ENCODE measurements at places on chromosomes 12 and 14.

DNA sequence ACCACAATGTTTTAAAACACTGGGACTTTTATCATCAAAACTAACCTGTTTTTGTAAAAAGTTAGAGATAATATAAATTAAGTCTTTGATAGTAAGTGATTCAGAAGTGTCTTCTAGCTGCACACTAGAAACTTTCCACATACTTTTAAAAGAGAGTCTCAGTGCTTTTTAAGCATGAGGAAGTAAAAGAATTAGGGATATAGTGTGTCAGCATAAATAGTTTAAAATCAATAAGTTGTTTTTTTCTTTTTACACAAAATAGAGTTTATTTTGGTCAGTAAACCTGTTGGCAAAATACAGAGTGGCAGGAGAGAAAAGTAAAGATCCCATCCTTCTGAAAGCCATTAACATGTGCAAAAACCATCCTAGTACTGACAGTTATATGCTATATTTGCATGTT lies 1.7 kb downstream of the DNM1L start:
- DNase-seq, result no peak

DNA sequence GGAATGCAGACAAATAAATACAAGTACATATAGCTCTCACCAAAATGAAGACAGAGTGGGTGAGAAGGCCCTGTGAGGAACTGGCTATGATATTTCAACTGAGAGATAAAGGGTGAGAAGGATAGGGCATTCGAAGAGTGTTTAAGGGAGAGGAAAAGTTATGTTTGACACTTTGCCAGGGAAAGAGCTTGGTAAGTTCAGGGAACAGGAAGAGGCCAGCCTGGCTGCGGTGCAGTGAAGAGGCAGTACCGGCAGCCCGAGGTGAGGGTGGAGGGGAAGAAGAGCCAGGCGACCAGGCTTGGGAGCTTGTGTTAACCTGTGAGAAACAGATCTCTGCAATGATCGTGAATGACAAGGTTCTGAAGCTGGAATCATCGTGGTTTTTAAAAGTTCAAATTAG lies 84.7 kb upstream of the RFX4 start:
- no peak for DNase-seq

DNA sequence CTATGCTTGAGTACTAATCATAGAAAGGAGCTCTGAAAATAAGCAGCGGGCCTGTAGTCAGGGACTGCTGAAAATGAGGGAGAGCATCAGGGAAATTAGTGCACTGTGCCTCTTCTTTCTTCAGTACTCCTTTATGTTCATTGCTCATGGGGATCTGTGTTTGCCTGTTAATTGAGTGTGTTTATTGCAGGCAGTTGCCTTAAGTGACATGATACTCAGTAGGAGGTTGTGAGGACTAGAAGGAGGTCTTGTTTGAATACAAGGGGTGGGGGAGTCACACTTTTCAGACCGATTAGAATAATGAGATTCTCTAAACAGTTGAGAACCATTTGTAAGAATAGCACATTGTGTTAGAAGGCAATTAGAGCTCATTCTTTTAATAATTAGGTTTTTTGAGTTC lies 102.6 kb upstream of the SLCO1C1 start:
- DNase-seq, result no peak

DNA sequence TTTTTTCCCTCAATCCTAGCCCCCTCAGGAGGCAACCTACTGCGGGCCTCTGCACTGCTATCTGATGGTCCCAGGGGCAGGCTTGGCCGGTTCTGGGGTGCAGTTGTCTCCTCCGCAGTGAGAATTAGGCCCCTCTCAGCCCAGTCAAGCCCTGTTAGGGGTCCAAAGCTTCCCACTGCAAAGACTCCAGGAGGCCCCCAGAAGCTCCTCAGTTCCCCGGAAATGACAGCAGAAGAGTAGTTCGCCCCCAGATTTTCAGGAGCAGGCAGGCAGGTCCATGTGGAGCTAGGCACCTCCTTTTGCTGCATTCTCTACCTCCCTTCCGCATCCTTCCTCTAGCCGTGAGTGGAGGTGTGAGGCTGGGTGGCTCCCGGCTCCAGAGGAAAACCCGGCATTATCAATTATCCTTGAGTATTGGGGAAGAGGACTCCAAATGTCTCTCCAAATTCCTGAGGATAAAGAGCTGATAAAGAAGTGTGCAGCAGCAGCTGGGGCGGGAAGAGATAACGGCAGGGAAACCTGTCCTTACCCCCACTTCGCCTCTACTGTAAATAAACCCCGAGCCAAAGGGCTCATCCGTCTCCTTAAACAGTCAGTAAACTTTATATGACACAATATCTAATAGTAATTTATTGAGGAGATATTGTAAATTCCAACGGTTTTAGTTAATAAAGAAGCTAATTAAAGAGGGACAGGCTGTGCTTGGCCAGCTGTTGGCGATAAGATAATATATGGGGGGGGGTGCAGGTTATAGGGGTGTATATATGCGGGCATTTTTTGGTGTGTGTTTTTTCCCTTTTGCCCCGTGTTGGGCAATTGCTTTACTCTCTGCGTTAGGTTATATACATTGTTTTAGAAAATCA lies 641 bp upstream of the HOXC12 start:
- no peak for DNase-seq

- no peak for DNase-seq
These were observed 421 bp upstream of the ACADS start for GRCh38 chr12:120725151-120725658.

DNA sequence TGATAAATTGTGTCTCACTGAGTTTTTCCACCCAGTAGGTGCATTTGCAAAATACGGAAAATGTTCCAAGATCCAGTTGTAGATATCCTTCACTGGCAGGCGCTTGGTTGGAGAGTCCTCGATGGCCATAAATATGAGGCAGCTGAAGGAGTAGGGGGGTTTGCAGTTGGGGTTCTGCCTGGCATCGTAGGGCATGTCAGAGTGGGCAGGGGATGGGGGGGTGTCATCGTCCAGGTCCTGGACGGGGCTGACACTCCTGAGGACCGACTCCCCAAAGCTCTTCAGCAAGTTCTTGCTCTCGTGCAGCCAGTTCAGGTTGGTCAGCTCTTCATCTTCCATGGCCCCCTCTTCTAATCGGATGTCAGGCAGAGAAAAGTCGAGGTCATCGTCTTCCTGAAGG lies 5.1 kb downstream of the FOXN3 start:
- DNase-seq, result no peak

GRCh38 chr14:79248771-79249170 lies 962.5 kb downstream of the DIO2 start:
- DNase-seq, result peak; percentile 54

DNA sequence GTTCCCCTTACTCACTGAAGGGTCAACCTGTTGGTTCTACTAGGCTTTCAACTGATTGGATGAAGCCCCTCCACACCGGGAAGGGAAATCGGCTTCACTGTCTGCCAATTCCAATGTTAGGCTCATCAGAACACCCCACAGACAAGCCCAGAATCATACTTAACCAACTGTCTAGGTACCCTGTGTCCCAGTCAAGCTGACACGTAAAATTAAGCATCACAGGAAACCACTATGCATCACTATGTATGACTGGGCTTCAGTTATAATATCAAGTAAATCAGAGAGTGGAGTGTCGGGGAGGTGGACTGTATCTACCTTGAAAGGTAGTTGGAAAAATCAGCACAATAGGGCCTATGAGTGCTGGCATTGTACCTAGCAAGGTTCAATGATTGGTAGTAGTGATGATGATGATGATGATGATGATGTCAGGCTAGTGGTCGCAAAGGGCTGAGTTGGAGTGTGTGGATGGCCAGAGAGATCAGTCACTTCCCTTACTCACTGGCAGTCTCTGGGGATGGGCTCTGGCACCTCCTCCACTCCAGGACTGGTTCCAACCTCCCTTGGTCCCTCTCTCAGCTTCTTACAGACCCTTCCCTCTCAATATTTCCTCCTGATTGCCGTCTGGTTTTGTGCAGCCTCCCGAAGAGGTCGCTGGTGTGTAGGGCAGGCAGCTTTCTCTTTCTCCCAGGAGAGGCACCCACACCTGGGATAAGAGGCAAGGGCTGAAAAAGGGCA lies 3.3 kb upstream of the ATG101 start:
- DNase-seq, result no peak

DNA sequence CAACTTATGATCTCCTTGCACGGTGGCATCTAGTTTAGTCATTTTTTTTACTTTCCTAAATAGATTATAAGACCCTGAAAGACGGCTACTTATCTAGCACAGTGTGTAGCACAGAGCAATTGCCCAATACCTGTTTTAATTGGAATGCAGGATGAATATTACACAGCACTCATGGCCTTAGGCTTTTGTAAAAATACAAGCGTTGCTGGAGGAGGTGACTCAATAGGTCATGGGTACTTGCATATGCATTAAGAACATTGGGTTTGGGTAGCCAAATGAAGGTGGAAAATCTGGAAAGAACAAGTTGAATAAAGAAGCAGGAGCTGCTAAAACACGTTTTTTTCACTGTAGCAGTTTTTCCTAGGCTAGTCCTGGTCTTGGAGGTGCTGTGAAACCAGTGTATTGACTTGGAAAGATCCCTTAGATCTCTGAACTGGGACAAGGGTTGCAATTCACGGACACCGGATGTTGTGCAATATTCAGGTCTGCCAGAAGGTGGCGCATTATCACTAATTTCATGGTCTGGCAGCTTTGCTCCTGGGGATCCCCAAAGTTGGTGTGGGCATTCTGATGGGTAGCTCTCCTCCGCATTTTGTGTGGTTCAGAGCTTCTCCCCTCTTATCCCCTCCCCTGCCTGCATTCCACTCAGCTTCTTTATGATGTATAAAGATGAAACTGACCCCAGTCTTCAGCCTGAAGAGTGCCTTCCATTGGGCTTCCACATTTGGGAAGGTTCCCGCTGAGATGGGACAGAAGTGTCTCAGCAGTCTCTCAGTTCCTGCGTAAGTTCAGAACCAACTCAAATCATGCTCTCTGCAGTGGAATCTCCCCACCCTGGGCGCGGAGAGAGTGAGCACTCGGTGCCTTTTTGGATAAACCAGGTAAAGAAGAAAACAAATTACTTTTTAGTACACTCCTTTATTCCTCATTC lies 278.3 kb downstream of the NRXN3 start:
- DNase-seq, result peak; percentile 69

GRCh38 chr12:9751204-9752144 lies 9.2 kb downstream of the CD69 start:
- DNase-seq, result peak; percentile 49

Measured in NCI-H1694 treated with DMSO at 0.1 percent for 48 hours (cell line).